ENCODE measurements at places on chromosomes 13 and 19. TPM values are rescaled to one million over a fixed set of nuclear protein-coding genes. Genes with fewer than 3 reads are reported as not detected.

GRCh38 chr13:105466376-105466775 lies 1069.1 kb downstream of the EFNB2 start:
- H3K4me3 ChIP-seq, result no peak overlapping the region
- H3K4me1 ChIP-seq, result no peaks in the 10 kb centered on the region
- H3K27me3 ChIP-seq, result no peaks in the 10 kb centered on the region
- no peak for DNase-seq
- H3K36me3 ChIP-seq, result no peaks in the 10 kb centered on the region

The CARM1 gene
- total RNA-seq, result 6.3 TPM

- H3K36me3 ChIP-seq, result no peaks in the 10 kb centered on the region
- H3K4me1 ChIP-seq, result peaks cover 20% of the 10 kb centered on the region
- no peaks in the 10 kb centered on the region for H3K27me3 ChIP-seq
- peak overlapping the region; percentile 44 for H3K4me3 ChIP-seq
- no peak for DNase-seq
These were observed 811 bp upstream of the ZNF8 start for GRCh38 chr19:58277748-58278540.

GRCh38 chr19:11356676-11357550 lies 1.7 kb downstream of the PLPPR2 start:
- no peaks in the 10 kb centered on the region for H3K36me3 ChIP-seq
- no peak overlapping the region for H3K27ac ChIP-seq
- DNase-seq, result no peak
- no peak overlapping the region for H3K4me3 ChIP-seq
- peaks cover 21% of the 10 kb centered on the region for H3K4me1 ChIP-seq

The RASAL3 gene
- 2.6 TPM for total RNA-seq

DNA sequence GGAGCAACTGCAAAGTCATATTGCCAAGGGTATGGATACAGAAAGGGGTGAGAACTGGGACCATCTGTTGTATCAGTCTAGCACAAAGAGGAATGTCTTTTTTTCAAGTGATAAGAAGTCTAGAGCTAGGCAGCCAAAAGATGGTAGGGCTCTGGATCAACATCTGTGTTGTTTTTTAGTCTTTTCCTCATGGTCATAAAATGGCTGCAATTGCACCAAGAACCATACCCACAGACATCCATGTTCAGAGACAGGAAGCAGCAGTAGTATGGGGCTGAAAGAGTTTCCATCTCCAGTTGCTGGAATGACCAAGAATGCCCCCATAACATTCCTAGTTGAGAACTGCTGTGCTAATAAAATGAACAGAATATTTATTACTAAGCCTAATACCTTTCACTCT lies 25.6 kb downstream of the KCNC3 start:
- no peak overlapping the region for H3K27ac ChIP-seq
- H3K36me3 ChIP-seq, result no peaks in the 10 kb centered on the region
- no peaks in the 10 kb centered on the region for H3K27me3 ChIP-seq
- DNase-seq, result no peak
- H3K4me3 ChIP-seq, result no peak overlapping the region
- H3K4me1 ChIP-seq, result no peaks in the 10 kb centered on the region

The ZNF284 gene
- 2.1 TPM for total RNA-seq

The DACH1 gene
- 3.3 TPM for total RNA-seq

DNA sequence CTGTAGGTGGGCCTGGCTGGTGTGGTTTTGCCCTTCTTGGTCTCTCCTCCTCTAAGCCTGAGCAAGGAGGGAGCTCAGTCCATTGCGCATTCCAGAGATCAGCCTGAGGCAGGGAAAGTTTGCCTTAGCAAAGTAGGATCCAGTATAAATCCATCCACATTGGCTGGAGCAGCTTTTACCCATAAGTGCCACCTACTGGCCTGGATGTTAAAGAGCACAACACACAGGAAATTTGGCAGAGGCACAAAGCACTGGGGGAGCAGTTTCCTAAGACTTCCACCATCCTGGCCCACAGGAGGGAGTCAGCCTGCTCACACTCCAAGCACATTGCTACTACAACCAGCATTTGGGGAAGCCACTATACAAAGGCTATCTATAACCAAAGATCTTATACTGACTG lies 1124.2 kb downstream of the SLITRK1 start:
- no peaks in the 10 kb centered on the region for H3K36me3 ChIP-seq
- no peak overlapping the region for H3K27ac ChIP-seq
- DNase-seq, result no peak
- H3K4me3 ChIP-seq, result no peak overlapping the region
- H3K4me1 ChIP-seq, result no peaks in the 10 kb centered on the region

DNA sequence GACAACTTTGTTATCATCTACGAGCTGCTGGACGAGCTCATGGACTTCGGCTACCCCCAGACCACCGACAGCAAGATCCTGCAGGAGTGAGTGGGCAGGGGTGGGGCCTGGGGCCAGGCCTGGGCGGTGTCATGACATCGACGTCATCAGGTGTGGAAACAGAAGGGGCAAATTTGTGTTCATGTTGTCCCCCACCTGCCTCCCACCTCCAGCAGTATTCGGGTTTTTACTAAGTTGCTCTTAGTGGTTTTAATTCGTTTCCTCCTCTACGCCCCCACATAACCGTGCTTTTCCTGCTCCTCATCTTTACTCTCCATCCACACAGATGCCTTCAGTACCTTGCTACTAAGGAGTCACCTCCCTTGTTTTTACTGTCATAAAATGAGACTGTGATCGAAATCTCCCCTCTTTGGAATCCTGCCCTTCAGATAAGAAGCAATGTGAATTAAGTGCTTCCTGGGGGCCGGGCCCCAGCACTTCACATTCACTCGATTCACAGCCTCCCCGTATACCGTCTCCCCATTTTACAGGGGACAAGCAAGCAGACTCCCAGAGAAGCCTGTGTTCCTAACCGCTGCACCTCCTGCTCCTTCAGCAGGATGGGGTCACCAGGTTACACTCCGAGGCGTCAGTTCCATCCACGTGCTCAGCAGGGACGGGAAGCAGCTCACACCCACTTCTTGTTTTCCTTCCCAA lies 10.5 kb downstream of the AP1M1 start:
- DNase-seq, result no peak
- H3K4me1 ChIP-seq, result no peaks in the 10 kb centered on the region
- H3K36me3 ChIP-seq, result peaks cover 4% of the 10 kb centered on the region

- no peak overlapping the region for H3K27ac ChIP-seq
- H3K27me3 ChIP-seq, result no peaks in the 10 kb centered on the region
- no peak for DNase-seq
- H3K36me3 ChIP-seq, result no peaks in the 10 kb centered on the region
- H3K4me1 ChIP-seq, result no peaks in the 10 kb centered on the region
- H3K4me3 ChIP-seq, result no peak overlapping the region
These were observed 108.0 kb downstream of the URI1 start for GRCh38 chr19:30049846-30050667.

DNA sequence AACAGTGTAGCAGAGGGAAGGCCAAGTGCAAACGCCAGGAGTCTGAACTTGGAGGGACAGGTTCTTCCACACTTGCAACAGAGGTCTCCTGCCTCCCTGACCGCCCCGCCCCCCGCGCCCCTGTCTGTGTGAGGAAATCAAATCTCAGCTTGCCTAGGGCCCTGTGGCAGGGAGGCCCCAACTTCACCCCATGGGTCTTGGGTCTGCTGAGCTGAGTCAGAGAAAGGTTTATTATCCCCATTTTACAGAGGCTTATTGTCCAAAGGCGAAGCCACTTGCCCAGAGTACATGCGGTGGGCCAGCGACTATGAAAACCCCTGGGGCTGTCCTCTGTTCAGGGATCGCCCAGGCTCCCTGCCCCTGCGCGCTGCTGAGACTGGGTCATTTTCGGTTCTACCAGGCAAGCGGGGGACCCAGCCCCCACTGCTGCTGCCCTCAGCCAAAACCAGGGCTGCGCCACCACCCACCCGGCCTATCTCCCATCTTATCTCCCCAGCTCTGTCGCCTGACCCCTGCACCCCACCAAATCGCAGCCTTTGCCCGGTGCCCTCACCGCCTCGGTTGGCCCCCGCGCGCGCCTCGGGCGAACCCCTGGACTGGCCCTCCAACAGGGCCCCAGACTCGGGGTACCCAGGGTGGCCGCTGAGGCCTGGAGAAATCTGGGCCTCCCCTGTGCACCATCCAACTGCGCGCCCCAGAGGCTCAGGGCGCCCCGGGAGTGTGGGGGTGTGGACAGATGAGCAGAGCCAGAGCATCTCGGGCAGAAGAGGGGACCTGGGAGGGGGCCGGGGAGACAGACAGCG lies 850 bp upstream of the CERS4 start:
- H3K4me1 ChIP-seq, result peaks cover 82% of the 10 kb centered on the region
- H3K36me3 ChIP-seq, result no peaks in the 10 kb centered on the region
- peak overlapping the region; percentile 85 for H3K27ac ChIP-seq
- peak; percentile 74 for DNase-seq
- H3K4me3 ChIP-seq, result no peak overlapping the region
- H3K27me3 ChIP-seq, result no peaks in the 10 kb centered on the region

- DNase-seq, result no peak
- H3K36me3 ChIP-seq, result no peaks in the 10 kb centered on the region
- no peak overlapping the region for H3K27ac ChIP-seq
- H3K4me1 ChIP-seq, result peaks cover 27% of the 10 kb centered on the region
- no peak overlapping the region for H3K4me3 ChIP-seq
- no peaks in the 10 kb centered on the region for H3K27me3 ChIP-seq
These were observed 24.1 kb downstream of the HPN start for GRCh38 chr19:35065574-35065973.

GRCh38 chr13:51298812-51299211 lies 40.7 kb upstream of the SERPINE3 start:
- no peak for DNase-seq
- H3K36me3 ChIP-seq, result no peaks in the 10 kb centered on the region
- no peaks in the 10 kb centered on the region for H3K4me1 ChIP-seq

- no peak overlapping the region for H3K4me3 ChIP-seq
- H3K27ac ChIP-seq, result no peak overlapping the region
- H3K4me1 ChIP-seq, result no peaks in the 10 kb centered on the region
- no peak for DNase-seq
- no peaks in the 10 kb centered on the region for H3K36me3 ChIP-seq
These were observed 75.2 kb upstream of the UBAC2 start for GRCh38 chr13:99125326-99125915.

The ZIC2 gene
- not detected for total RNA-seq

GRCh38 chr13:27549406-27549981 lies 70.8 kb downstream of the LNX2 start:
- peak overlapping the region; percentile 71 for H3K27ac ChIP-seq
- H3K4me1 ChIP-seq, result peaks cover 33% of the 10 kb centered on the region
- no peak overlapping the region for H3K4me3 ChIP-seq
- H3K36me3 ChIP-seq, result no peaks in the 10 kb centered on the region
- no peaks in the 10 kb centered on the region for H3K27me3 ChIP-seq

The SIGLEC6 gene
- 0.26 TPM for total RNA-seq

All from body of pancreas (tissue), 4 donors.